Spinal cord (tissue), 10 donors: ENCODE measurements at places on chromosomes 13 and 19. TPM values are rescaled to one million over a fixed set of nuclear protein-coding genes. Genes with fewer than 3 reads are reported as not detected.
A peak's percentile ranks its signal among the peaks of the same experiment; 100 is the strongest.

GRCh38 chr13:62176051-62176450 lies 760.4 kb upstream of the PCDH20 start:
- no peak for DNase-seq

DNA sequence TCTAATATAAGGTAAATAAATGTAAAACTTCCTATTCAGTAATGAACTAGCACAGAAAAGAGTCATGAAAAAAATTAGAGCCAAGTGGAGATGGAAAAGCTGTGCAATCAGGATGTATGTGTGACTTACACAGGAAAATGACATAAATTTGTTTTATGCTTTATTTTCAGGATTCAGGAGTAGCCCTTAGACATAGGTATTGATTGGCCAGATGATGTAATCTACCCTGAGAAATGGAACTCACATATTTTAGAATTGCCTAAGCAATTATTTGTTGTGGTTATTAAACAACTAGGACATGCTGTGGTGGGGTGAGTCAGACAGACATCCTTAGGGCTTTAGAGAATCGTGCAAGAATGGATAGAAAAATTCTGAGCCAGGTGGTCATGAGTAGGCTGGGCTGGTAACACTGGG lies 110.6 kb downstream of the PCDH9 start:
- DNase-seq: no peak

Gene P2RY11
- 2.8 TPM for total RNA-seq

- no peak for DNase-seq
Measured at GRCh38 chr19:56727677-56728076, 56.1 kb upstream of the ZNF835 start.

- DNase-seq: peak; percentile 67
Measured at GRCh38 chr13:94827566-94827965, 115.2 kb upstream of the SOX21 start.

DNA sequence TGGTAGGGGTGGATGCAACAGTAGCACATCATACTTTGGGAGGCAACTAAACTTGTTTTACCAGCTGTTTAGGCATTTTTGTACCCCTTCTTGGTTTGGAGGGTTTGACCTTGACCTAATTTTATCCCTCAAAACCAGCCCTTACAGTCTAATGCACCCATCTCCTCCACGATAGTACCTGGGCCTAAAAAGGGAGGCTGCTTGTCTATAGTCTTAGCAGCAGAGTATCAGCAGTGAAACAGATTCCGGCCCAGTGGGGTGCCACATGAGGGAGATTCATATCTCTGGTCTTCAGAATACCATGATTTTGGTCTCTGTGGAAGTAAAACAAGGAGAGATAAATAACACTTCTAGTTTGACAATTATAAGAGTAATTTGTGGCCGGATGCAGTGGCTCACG lies 39.5 kb upstream of the ATP12A start:
- no peak for DNase-seq

GRCh38 chr13:107457686-107458085 lies 757.6 kb downstream of the LIG4 start:
- DNase-seq: no peak

DNA sequence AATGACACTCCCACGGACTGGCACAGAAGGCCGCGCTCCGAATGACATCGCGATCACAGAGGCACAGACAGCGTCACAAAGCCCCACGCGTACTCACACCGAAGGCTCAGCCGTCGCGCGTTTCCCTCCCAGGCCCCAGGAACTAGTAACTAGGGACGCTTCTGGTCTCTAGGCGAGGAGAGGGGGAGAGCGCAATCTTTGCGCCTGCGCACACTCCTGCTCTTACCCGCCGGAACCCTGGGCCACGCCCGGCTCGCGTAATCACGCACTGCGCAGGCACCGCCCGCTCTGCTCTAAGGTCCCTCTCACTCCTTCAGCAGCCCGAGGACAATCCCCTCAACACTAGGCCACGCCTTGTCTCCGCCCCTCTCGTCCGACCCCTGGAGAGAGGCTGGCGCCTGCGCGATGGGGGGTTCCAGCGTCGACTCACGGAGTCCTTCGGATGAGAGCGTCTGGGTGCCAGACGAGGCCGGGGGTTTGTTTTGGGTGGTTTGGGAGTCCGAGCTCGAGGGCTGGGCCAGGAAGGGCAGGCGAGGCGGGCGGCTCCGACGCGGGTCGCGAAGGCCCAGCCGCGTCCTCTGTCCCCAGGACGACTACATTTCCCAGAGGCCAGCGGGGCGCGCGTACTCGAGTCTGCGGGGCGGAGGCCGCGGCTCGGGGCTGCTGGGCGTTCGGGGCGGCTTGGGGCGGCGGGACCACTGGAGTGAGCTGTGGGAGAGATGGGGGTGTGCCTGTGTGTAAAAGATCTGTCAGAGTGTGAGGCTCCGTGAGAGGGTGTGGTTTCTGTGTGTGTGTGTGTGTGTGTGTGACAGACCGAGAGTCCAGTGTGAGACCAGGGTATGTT lies at the start of gene ZNF471:
ZNF471 (plus strand) TSS at position 410 of the 844 bp plus-strand sequence. CDS start 3,717 bp downstream, outside the sequence.
- DNase-seq: peak; percentile 100

Gene F7
- 0.40 TPM for total RNA-seq

Gene PRSS57
- 1.1 TPM for total RNA-seq

GRCh38 chr19:28425046-28425931 lies 787.7 kb downstream of the UQCRFS1 start:
- no peak for DNase-seq

Gene PCDH20
- 19.3 TPM for total RNA-seq

DNA sequence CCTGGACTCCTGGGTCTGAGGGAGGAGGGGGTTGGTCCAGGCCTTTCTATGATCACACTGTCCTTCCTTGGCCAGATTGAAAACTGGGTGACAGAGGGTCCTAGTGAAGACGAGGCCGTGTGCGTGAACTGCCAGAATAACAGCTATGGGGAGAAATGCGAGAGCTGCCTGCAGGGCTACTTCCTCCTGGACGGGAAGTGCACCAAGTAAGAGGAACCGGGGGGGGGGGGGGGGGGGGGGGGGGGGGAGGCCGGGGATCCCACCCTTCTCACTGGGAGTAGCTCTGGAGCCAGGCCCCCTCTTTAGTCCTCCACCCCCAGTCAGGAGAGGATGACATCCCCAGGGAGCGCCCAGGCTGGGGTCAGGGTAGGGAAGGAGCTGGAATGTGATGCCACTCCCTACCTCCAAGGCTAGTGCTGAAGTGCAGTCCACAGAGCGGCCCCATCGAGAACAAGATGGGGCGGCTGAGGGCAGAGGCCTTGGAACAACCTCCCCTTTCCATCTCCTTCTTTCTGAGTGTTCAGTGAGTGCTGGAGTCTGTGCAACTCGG lies 19.4 kb downstream of the CNFN start:
- DNase-seq: peak; percentile 66

Gene TGFB1
- 6.6 TPM for total RNA-seq

DNA sequence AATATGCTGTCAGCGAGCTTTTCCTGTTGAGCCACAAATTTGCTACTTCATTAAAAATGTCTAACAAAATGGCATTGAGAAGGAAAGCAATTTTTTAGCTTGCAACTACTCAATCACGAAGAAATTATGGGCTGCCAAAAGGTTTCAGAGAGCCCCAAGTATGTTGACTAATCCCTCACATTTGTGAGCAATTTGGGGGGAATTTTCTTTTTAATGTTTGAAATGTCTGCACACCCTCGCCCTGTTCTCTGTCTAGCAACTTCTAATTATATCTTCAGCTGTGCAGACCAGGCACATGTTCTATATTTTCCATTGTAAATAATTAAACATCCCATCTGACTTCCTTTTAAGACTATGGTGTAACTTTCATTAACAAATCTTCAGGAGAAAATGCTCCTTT lies 192.9 kb downstream of the DCT start:
- DNase-seq: no peak

Gene ZNF541
- 0.22 TPM for total RNA-seq

DNA sequence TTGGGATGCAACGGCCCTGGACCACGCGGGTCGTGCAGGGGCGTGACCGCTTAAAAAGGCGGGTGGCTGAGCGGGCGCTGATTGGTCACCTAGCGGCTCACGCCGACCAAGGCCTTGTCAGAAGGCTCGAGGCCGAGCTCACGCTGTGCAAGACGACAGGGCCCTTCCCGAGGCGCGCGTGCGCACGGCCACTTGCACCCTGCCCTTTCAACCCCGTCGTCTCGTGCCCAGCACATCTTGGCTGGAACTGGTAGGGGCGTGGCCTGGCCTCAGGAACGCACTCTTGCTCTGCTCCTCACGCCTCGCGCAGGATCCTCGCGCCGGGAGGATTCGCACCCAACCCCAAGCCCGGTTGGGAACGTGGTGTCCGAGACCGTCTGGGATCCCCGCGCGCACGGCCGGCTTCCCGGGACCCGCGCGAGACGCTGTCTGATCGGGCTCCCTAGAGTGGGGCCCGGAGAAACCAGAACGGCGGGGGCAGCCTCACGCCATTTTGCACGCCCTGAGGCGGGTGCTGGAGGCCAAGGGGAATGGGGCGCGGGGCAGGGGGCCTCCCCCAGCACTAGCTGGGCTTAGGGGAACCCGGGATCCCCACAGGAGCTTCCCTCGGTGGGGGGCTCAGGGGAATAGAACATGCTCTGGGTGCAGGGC lies at the start of gene MEIOSIN:
MEIOSIN (plus strand) TSS at position 280 of the 651 bp plus-strand sequence. CDS start 1,938 bp downstream, outside the sequence.
- DNase-seq: no peak

GRCh38 chr13:40626561-40626960 lies 39.9 kb downstream of the FOXO1 start:
- DNase-seq: no peak

Gene TEAD2
- total RNA-seq: 10.6 TPM

Gene ZNF728
- total RNA-seq: 0.33 TPM

GRCh38 chr13:111161601-111162600 lies 46.8 kb downstream of the ARHGEF7 start:
- no peak for DNase-seq

DNA sequence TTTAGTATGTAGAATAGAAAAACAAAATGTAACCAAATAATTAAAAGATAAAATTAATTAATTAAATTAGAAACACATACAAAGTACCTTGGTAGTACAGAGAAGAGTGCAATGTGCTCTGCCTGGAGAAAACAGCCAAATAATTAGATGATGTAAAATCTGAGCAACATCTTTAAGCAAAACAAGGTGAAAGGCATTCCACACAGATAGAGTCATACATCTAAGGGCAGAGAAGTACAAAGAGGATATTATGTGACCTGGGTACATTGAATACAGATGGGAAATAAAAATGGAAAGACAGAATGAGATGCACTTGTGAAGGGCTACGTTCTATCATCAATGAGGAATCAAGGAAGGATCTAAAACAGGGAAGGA lies 25.2 kb upstream of the FNDC3A start:
- DNase-seq: no peak

DNA sequence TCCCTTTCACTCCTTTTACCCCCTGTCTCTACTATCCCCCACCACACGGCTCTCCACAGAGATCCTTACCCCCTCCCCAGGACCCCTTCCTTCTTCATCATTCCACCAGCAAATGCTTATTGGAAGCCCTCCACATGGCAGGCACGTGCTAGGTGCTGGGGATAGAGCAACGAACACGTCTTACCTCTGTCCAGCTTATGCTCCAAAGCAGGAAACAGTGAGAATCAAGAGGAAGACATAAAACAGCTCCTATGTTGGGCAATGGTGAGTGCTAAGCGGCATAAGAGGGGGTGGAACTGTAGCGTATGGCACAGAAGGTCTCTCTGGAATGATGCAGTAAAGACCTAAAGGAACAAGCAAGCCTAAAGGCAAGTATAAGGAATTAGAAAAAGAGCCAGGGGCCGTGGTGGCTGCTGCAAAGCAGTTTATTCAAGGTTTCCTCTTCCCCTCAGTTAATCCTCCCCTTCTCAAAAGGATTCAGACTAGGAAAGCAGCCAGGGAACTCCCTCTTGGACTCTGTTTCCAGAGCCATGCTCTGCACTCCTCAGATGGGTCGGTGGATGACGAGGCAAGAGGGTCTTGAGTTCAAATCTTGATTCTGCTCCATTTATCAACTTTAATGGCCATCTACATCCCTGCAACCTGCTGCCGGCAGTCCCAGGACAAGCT lies 289.4 kb downstream of the FOXO1 start:
- DNase-seq: no peak

GRCh38 chr19:12967907-12968306 lies 1.5 kb upstream of the DAND5 start:
- no peak for DNase-seq

GRCh38 chr13:67971291-67971690 lies 741.2 kb upstream of the PCDH9 start:
- no peak for DNase-seq

- no peak for DNase-seq
Measured at GRCh38 chr19:46866407-46867136, 5.8 kb downstream of the ARHGAP35 start.

Gene C19orf33
- total RNA-seq: 134 TPM

Gene ZNF610
- 11.4 TPM for total RNA-seq

Gene HDGFL2
- total RNA-seq: 23.5 TPM
